ENCODE measurements at places on chromosomes 2 and 18.
A peak's percentile ranks its signal among the peaks of the same experiment; 100 is the strongest.

GRCh38 chr2:172516299-172516698, 39.6 kb upstream of the PDK1 start:
- no peak for DNase-seq

GRCh38 chr2:15066138-15066537, 433.6 kb downstream of the LRATD1 start:
- DNase-seq, result no peak

GRCh38 chr2:117875786-117876185, 61.3 kb downstream of the DDX18 start:
- DNase-seq, result no peak

GRCh38 chr2:110904116-110904778, 171.9 kb downstream of the ACOXL start:
- DNase-seq, result no peak

DNA sequence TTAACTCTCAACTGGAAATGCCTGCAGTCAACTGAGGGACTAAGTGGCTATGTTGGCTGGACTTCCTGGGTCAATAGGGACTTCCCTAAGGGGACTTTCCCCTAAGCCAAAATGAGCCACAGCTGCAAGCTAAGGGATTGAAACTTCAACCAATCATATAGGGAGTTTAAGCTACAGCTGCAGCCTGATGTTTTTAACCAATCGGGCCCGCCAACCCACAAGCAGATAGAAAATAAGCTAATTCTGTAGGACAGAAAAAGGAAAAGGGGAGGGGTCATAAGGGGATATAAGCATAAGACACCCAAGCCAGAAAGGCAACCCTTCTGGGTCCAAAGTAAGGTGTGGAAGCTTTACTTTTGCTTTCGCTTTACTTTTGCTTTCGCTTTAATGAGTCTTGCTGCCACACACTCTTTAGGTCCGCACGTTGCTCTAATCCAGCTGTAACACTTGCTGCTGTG, 927.5 kb downstream of the ERBB4 start:
- no peak for DNase-seq

- no peak for DNase-seq
Observed at GRCh38 chr2:18061717-18062116, 183.2 kb downstream of the KCNS3 start.

- no peak for DNase-seq
Observed at GRCh38 chr2:238108423-238109183, 8.5 kb downstream of the ESPNL start.

- no peak for DNase-seq
Observed at GRCh38 chr2:72669121-72669520, 156.7 kb downstream of the EXOC6B start.

- peak; percentile 78 for DNase-seq
Observed at GRCh38 chr2:211455216-211455841, 898.9 kb downstream of the CPS1 start.

- peak; percentile 57 for DNase-seq
Observed at GRCh38 chr18:34709750-34710441, at the start of gene DTNA. Gene DTNA (plus strand): TSS chr18:34710298. CDS start chr18:34755977, 45,679 bp downstream.

- DNase-seq, result peak; percentile 26
Observed at GRCh38 chr18:3218819-3219218, 949 bp downstream of the MYOM1 start.

GRCh38 chr18:5729983-5730699, 165.2 kb downstream of the TMEM200C start:
- no peak for DNase-seq

DNA sequence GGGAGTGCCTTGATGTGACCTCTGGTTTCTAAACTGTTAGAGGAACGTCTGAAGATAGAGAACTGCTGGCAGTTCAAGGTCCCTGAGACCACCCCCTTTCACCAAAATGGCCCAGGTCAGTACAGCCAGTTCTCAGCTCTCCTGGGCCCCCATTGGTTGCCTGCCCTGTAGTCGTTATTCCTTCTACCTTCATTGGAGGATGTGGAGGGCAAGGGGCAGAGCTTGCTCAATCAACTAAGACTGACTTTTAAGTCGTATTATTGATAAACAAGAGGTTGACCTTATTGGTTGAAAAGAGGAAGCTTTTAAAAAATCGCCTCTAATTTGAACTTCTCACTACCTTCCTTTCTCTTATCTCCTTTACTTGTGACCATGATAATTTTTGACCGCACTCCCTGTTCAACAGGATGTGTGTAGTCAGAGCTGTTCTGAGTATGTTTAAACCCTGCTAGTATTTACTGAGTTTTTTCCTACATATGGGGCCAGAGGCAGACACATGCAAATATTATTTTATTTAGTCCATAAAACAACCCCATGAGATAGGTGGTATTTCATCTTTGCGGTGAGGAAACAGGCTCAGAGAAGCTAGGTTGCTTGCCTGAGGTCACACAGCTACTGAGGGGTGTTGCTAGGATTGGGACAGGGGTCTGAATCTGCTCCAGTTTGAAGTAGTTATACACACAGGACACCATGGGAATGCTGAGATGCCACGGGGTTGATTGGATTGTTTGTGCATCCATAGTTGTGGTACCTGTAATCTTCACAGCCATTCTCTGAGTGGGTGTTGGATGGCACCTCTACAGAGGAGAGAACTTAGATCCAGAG, 65.9 kb downstream of the TMEM247 start:
- DNase-seq, result no peak

DNA sequence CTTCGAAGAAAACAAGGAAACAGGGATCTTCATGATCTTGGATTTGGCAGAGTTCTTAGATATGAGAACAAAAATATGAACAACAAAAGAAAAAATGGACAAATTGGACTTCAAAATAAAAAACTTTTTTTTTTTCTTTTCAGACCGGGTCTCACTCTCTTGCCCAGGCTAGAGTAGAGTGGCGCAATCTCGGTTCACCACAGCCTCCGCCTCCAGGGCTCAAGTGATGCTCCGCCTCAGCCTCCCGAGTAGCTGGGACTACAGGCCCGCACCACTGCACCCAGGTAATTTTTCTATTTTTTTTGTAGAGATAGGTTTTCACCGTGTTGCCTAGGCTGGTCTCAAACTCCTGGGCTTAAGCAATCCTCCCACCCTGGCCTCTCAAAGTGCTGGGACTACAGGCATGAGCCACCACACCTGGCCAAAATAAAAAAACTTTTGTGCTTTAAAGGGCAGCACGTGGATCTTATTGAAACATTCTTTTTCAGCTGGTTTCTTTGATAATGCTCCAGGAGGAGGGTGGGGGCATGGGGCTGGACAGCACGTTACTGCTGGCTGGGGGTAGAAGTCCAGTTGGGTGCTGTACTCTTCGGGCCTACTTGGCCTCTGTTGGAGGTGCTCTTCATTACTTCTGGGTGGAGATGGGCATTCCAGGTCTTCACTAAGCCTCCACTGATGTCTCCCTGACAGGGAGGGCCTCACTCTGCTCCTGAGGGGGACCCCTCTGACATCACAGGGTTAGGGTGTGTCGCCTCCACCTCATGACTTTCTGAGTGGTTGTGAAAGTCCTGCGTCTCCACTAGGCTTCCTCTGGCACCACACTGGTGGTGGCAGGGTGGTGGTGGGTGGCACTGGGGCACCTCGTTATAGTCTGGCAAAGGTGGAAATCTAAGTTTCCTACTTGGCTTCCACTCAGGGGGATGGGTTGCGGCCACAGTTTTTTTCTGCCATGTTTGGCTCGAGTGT, 150.5 kb upstream of the XPO1 start:
- no peak for DNase-seq

GRCh38 chr2:180720829-180721228, 259.6 kb upstream of the UBE2E3 start:
- no peak for DNase-seq

GRCh38 chr2:192208848-192209247, 14.1 kb upstream of the TMEFF2 start:
- DNase-seq, result no peak

Measured in midbrain (tissue), 1 donor.